Brain microvascular endothelial cell (primary cell): ENCODE measurements at places on chromosomes 4 and X.
A peak's percentile ranks its signal among the peaks of the same experiment; 100 is the strongest.

DNA sequence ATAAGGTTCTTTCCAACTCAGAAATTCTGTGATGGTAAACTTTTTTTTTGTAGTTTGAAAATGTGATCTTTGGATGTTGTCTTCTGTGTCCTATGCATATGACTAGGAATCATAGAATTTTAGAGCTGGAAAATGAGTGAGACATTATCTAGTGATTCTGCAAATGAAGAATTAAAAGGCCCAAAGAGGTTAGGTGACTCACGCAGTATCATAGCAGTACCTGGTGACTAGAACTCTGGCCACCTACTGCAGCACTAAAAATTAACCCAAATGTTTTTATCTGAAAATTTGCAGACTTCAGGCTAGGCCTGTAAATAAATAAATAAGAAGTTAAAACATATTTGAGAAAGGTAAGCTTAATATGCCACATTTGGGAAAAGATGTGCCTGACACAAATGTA, 52.8 kb downstream of the NFKB1 start:
- no peak for DNase-seq

DNA sequence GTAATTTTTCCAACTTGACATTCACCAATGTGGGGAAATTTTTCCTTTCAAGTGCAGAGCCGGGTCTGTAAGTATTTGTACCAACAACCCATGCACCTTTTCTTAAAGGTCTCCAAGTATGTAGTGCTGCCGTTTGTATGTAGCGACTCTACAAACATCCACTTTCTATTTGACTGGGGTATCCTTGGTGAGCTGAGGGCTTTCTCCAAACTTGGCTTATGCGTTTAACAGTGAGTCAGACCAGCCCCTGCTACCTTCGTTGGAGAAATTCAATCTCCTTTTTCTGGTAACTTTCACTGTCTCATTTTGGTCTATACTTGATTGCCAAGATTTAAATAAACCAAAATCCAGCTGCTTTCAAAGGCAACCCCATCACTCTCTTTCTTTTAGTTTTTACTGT, 34.9 kb downstream of the MGST2 start:
- DNase-seq, result no peak

- DNase-seq, result peak; percentile 96
These were observed 215.3 kb upstream of the CTSO start for GRCh38 chr4:156169011-156169410.

- DNase-seq, result peak; percentile 14
These were observed 29.1 kb downstream of the STAG2 start for GRCh38 chrX:123990602-123991001.

DNA sequence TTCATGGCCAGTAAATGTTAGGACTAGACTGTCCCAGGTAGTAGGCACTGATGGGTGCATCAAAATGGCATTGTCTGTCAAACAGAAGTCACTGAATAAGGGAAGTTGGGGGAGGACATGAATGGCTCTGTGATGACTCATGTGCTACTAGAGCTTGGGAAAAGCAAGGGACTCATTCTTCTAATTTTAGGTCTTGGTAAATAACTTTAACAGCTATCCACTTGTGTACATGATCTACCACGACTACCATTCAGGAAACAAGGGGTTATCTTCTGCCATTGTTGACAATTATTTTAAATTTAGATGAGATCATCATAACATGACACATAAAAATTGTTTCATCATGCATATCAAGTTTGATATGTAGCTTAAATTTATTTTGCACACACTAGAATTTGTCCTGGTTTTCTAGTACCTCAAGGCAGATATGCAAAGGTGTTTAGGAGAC, 6.3 kb downstream of the AREG start:
- peak; percentile 67 for DNase-seq

DNA sequence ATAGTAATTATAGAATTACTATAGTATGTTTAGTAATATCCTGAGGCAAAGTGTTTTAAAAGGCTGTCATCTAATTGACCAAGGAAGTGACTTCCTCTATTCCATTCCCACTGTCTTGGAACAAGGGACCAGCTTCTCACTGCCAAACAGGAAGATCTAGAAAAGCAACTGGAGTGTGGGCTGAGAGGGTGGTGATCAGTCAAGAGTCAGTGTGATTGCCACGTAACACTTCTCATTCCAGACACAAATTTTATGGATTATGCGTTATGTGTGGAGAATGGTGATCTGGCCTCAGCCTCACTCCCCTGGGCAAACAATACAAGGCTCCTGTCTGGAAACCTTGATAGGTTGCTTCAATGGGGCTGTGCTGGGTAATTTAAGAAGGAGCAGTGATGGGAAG, 60.0 kb downstream of the RRAGB start:
- DNase-seq, result no peak

DNA sequence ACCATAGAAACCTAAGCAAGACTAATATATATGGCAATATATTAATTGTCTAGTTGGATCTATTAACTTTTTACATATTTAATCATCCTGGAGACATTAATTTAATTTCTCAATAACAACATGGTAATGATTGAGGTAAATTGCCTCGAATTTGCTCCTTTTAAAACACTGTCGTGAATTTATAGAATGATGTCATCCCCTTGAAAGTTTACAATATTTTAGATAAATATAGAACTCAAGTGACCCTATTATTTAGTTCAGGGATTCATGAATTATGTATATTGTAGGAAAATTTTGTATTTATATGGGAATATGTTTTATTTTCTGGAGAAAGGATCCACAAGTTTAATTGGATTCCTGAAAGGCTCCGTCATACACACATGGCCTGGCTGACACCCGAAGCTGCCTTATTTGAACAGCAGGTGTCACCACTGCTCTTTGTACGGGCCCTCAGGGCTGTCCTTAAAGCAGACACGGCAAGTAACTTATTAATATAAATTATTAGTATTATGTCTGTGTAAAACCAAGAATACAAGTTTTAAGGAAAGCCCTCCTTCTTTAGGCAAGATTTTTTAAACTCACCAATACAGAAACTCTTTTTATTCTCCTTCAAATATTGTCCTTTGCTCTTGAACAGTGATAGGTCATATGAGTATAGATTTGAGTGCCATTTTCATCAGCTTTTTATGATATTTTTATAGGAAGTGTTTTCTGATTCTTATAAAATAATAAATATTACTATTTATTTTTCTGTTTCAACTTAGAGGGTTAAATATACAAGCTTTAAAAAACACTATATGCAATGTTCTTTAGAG, 1.9 kb upstream of the PLRG1 start:
- peak; percentile 83 for DNase-seq

DNA sequence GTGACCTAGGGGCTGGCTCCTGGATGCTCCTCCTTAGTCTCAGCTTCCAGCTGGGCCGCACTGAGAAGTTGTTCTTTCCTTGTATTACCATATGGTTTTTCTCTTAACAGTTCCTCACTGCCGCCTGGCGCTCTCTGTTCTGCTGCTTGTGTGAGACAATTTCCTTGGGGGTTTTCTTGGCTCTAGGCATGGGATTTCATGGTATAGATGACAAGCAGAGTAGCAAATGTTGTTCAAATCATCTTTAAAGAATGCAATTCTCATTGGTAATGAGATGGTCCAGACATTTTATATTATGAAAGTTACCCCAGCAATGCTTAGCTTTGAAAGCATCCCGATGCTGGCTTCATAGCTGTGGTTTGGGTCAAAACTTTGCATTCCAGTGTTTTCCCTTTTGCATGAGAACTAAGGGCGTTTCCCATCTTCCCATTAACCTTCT, 37.6 kb downstream of the SEPTIN11 start:
- DNase-seq, result peak; percentile 96

DNA sequence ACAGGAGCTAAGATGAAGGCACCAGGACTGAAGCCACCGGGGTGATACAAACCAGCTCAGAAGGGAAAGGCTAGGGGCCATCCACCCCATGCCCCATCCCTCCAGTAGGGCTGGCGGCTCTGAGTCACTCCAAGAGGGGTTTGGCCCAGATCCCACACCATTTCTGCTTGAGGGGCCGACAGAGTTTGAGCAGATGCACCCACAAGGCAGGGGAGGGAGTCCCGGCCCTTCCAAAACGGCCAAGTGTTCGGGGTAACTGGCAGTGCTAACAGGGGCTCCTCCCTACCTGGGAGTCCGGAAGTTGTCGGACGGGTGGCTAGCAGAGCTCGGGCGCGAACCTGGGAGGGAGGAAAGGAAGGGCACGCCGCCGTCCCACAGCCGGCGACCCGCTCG, 412 bp downstream of the SLC10A3 start:
- DNase-seq, result no peak

- DNase-seq, result no peak
These were observed 186.9 kb downstream of the LRBA start for GRCh38 chr4:150828159-150828558.

DNA sequence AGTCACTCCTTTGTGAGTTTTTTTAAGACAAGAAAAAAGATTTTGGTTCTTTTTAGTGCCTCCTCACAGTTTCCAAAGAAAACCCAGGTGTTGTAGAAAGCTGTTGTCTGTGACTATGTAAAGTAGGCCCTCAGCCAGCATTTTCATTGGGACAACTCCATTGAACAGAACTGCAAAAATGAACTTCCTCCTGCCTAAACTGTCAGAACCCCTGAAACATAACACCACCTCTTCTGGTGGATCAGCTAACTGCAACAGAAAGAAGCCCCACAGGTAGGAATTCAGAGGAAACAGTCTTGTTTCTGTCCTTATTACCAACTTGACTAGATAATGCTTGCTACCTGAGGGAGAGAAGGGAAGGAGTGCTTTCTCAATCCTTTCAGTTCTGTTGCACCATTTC, 3.4 kb upstream of the ATP11C start:
- no peak for DNase-seq

DNA sequence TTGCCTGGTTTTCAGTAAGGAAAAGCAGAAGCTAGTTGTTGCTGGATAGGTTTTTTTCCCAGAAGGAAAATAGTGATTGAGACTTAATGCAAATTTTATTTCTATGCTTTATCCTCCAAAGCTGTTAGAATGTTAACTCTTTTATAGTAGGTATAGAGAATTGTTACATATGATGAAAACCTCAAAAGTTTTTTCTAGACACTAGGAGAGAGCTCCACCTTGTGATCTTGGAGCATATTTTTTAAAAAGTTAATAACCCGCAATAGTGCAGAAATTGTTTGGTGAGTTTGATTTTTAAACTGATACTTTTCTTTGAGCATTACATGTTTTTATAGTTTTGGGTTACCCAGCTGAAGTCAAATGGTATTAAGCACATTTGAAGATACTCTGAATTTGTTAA, 56.5 kb downstream of the STAG2 start:
- DNase-seq, result no peak

DNA sequence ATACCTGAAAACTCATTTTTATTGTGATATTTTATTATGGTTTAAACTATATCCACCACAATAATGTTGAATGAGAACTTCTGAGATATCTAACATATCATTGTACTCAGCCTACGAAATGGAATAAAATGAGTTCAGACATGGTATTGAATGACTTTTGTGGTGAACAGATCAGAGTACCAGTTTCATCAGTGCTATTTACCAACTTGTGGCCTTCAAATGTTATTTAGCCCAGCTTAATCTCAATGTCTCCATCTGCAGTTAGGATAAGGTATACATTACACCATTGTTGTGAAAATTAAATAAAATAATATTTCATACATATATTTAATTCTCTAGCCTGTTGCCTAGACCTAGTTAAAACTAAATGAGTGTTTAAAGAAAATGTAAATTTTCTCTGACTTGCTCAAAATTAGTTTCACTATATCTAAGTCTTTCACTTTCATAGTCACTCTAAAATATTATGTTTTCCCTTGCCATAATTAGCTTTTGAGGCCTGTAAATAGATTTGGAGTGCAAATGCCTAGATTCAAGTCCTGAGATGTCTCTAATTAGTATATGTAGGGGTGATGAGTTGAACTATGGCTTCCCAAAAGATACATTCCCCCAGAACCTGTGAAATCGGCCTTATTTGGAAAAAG, 594.2 kb downstream of the STPG2 start:
- DNase-seq, result no peak

DNA sequence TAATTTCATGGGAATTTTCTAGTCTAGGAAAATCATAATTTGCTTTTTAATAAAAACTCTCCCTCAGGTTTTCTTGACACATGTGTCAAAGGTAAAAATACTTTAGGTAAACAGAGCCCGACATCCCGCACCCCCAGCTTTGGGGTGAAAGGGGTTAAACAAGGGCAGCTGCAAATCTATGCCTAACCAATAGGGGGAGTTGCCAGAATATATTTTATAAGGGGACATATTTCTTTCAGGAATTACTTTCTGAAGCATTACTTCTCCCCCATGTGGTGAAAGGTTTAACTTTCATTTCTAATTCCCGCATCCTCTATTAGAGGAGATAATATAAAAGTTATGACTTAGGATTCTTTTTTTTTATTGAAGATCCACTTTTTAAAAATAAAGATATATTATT, 53.9 kb upstream of the HEPH start:
- DNase-seq, result no peak

- no peak for DNase-seq
These were observed 11.4 kb downstream of the UBQLN2 start for GRCh38 chrX:56574861-56575260.

GRCh38 chr4:138344851-138345250, 102.7 kb upstream of the SLC7A11 start:
- DNase-seq, result no peak

GRCh38 chrX:47664737-47665136, 5.8 kb upstream of the UXT start:
- peak; percentile 45 for DNase-seq

DNA sequence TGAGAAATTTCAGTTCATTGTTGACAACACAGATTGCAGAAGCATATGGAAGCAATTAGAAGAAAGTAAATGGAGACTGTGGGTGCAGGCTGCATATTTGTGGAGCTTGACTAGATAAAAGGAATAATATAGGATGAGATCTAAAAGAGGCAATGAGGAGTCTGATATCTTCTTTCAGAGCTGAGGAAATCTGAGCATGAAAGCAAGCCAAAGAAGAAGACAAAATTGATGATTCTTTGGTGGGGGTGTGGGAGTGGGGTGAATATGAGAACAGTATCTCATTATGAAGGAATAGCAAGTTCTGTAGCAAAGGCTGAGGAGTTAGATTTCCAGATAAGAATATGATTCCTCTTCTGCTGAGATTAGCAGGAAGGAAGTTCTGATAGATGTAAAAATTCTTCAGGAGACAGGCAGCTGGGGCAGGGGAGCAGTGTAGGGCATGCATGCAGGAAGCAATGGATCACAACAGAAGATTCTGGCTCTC, 6.1 kb upstream of the PDHA2 start:
- no peak for DNase-seq

GRCh38 chr4:183244506-183244905, 75.6 kb downstream of the CLDN22 start:
- no peak for DNase-seq

GRCh38 chr4:183200453-183200852, 101.4 kb downstream of the WWC2 start:
- DNase-seq, result peak; percentile 93

- DNase-seq, result peak; percentile 65
These were observed 6.7 kb upstream of the ERCC6L start for GRCh38 chrX:72245461-72246089.

- no peak for DNase-seq
These were observed 58.2 kb downstream of the WDR17 start for GRCh38 chr4:176123710-176124407.

DNA sequence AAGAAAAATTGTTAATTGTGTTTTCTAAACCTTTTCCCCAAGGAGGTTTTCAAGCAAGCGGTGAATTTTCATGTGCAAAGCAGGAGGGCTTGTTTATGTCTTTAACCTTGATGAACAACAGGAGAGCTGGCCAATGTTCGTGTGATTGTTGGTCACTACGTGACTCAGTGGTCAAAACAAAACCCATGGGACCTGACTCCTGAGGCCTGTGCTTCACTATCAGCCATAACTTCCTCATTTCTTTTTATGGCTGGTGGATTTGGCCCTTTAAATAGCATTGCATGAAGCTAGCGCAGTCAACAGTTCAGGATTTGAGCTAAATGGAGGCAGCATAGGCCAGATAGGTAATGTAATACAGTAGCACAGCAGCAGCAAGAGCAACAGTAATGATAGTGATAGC, 80.5 kb downstream of the MID1IP1 start:
- DNase-seq, result no peak
